Stimulated activated CD8-positive, alpha-beta memory T cell treated with anti-CD3 and anti-CD28 coated beads, Interleukin-15, amount 100 ng/mL, for 24 hours (primary cell): ENCODE measurements at places on chromosomes 16 and 17.

- no peak for DNase-seq
Measured at GRCh38 chr16:82633964-82634600, 7.3 kb downstream of the CDH13 start.

DNA sequence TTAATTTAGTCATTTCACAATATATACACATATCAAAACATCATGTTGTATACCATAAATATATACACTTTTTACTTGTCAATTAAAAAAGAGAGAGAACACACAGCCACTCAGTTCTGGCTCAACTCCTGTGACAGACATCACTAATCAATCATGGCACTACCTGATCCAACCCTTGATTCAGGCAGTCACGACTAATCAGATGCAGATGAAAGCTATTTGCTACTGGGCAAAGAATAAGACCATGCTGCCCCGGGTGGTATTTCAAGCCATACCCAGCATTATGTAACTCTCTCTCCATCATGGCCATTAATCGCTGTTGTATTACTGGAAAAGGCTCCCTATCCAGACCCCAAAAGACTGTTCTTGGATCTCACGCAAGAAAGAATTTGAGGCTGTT, 345.7 kb downstream of the HAPSTR1 start:
- DNase-seq, result no peak

GRCh38 chr16:67598527-67598926, 36.2 kb downstream of the CTCF start:
- DNase-seq, result no peak

GRCh38 chr17:32907583-32907982, 20.4 kb upstream of the TMEM98 start:
- no peak for DNase-seq
